ENCODE measurements at places on chromosomes 11 and 22.
A peak's percentile ranks its signal among the peaks of the same experiment; 100 is the strongest.

DNA sequence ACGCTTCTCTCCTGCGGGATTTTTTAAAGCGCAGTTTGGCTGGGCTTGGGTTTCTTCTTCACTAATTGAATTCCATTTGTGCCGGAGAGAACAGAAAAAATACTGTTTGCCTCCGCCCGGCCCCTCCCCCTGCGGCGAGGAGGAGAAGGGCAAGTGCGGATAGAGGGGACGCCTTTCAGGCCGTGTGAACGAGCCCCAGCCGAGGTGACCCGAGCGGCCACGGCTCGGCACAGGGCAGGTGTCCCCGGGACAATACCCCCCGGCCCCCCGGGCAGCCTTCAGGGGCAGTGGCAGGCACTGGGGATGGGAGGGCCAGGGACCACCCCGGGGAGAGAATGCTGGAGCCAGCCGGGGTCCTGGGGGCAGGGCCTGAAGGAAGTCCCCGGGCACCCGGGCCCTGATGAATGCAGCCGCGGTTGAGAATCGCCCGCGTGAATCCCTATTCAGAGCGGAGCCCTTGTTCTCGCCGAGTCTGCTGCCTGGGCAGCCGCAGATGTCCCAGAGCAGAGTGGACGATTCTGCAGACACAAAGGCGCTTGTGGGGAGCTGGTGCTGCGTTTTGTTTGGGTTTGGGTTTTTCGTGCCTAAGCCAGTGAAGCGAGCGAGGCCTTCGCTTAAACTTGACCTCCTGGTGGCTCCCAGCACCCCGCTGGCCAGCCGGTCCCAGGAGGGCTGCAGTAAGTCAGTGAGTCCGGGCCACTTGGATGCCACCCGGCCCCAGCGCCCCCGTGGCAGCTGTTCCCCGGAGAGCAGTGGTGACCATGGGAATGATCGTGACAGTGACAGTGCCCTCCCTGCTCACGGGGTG, 96.0 kb downstream of the WNT7B start:
- no peak for DNase-seq

DNA sequence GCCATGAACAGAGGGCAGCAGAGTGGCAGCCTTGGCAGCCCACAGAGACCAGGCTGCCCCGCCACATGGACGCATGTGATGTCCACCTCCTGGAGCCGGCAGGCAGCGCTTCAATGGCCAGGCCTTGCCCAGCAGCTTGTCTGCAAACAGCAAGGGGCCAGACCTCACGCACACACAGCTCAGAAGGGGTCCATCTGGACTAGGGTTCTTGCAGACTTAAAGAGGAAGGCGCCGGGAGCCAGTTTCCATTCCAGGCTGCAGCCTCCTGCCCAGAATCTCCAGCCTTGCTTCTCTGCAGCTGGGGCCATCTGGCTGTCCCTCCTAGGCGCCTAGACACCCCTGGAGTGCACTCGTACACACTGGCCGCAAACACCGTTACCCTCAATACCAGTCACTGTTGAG, 91.9 kb upstream of the TMEM45B start:
- DNase-seq, result no peak

- no peak for DNase-seq
Observed at GRCh38 chr22:32803738-32804435, 2.4 kb downstream of the TIMP3 start.

GRCh38 chr11:12076840-12077534, 33.4 kb upstream of the MICAL2 start:
- DNase-seq, result no peak

- no peak for DNase-seq
Observed at GRCh38 chr11:118552341-118552740, 13.4 kb downstream of the IFT46 start.

DNA sequence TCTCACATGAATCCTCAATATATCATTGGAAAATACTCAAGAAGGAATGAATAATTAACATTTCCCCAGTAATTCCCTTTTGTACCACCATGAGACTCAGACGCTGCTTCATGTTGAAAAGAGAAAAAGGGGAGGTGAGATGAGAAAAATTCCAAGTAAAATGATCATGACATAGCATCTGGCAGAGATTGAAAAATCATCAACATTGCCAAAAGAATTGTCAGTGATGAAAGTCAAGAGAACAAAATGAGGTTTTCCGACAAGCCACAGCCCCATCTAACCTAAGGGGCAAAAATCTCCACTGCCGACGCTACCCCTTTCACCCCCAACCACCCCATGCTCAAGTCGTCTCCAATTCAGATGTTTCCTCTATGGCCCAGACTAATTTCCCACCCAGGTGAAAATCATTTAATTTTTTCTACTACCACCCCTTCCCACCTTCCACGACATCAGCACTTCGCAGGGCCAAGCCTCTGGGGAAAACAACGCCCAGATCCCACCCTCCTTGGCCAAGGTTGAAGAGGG, 1.2 kb downstream of the RAB6A start:
- DNase-seq, result no peak

- peak; percentile 73 for DNase-seq
Observed at GRCh38 chr22:50271519-50271970, 1.4 kb upstream of the MAPK11 start.

DNA sequence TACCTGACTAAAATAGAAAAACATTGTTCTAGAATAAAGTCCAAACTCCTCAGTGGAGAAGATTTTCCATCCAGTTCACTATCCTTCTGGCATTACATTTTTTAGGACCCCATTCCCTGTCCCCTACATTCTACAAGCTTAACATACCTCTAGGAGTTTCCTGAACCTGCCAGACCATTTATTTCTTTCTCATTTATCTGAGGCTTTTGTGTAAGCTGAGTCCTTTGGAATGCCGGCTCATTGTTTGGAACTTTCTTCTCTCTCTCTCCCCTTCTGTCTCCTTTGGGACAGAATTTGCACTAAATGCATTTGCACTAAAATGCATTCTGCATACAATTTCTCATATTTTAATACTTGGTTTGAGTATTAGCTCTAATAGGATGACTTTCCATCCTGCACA, 393.0 kb upstream of the ANO3 start:
- DNase-seq, result no peak

DNA sequence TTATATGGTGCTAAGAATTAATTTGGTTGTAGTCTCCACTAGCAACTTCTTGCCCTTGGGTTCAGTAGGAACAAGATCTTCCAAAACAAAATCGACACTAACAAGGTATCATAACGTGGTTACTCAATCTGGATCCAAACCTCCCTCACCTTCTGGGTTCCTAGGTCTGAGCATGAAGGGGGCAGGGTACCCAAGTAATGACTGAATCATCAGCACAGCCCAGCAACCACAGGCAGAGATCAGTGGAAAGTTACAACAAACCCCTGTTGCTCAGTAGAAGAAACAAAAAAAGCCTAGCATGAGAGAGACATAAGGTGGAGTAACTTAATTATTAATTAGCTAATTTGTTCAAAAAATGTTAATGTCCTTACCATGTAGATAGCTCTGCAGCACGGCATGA, 221.4 kb downstream of the BLID start:
- no peak for DNase-seq

DNA sequence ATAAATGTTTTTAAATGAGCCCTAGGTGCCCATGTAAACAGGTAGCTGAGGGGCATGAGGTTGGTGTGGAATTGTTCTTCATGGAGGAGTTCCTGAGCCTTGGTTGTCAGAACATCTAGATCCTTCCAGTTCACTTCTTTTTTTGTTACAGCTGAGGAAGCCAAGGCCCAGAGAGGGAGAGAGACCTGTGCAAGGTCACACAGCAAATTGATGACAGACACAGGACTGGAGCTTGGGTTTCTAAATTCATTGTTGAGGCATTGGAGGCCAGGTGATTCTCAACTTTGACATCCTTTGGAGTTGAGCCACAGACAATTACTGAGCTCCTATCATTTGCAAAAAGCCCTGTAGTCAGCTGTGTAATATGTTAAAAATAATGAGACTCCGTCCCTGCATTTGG, 73.1 kb upstream of the CRYBB3 start:
- no peak for DNase-seq

GRCh38 chr11:107370390-107370789, 87.2 kb downstream of the CWF19L2 start:
- DNase-seq, result no peak

DNA sequence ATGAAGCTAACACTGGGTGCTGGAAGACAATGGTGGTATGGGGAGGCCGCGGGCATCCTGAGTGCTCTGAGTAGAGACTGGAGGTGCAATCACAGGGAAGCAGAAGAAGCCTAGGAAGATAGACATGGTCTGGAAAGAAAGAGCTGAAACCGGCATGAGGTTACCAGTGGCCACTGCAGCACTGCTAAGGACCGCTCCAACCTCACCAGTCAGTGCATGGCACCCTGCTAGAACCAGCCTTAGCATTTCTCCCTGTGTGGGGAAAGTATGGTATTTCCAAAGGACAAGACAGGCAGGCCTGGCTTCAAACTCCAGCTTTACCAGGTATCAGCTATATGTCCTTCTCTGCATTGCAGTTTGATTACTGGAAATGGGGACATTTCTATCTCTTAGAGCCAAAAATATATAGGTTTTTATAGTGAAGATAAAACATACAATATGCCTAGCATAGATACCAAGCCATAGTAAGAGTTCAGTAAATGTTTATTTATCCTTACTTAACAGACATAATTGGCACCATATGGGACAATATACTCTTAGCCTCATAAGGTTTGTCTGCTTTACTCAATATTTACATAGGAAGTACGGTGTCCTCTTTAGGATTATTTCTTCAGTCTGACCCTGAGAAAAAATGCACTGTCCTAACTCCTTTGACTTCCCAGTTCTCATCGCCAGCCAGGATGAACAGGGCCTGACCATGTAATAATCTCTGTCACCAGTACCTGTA, 231.1 kb downstream of the TENM4 start:
- DNase-seq, result no peak

DNA sequence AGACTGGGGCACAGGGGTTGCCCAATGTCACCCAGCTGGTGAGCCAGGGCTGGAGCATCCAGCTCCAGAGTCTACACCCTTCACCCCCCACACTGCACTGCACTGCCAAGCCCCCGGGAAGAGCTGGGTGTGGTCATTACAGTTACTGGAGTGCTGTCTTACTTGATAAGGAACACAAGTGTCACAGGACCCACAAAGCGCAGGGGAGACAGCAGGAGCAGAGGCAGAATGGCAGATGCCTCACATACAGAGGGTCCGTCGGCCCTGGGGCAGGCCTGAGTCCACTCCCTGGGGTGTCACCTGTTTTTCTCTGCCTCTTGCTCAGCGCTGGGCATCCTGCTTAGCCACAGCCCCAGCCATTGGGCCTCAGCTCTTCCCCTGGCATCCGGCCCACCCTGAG, 7.7 kb downstream of the IL2RB start:
- DNase-seq, result no peak

GRCh38 chr11:23679041-23679440, 817.8 kb upstream of the LUZP2 start:
- DNase-seq, result no peak

DNA sequence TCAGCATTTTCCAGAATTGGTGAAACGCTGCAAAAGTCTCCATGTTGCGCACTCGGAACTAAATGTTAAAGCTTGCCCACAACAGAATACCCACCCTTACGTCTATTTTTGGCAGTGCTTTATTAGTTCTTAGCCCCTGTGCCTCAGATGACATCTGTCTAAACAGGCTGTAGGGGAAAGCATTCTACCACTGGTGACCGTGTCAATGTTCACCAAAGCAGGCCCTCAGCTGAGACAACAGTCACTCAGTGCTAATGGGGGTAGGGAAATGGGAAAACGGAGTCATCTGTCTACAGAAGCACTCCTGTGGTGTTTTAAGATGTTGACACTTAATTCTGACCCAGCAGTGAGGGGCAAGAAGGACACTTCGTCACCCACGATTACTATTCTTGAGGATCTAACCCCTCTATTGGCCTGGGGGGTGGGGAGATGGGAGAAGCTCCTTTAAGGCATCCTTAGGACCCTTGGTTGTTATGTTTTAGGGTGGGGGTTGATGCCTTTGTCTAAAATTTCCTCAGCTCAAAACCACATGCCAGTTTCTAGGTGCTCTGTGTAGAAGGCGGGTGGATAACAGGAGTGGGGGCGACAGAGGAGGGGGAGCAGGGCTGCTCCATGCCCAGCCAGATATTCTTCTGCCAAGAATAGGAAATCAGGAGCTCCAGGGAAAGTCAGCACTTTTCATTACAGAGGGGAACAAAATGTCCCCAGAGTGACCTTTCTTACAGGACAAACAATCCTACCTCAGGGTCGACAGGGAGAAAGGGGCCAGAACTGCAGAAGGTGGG, 15.6 kb upstream of the MFRP start:
- DNase-seq, result no peak

DNA sequence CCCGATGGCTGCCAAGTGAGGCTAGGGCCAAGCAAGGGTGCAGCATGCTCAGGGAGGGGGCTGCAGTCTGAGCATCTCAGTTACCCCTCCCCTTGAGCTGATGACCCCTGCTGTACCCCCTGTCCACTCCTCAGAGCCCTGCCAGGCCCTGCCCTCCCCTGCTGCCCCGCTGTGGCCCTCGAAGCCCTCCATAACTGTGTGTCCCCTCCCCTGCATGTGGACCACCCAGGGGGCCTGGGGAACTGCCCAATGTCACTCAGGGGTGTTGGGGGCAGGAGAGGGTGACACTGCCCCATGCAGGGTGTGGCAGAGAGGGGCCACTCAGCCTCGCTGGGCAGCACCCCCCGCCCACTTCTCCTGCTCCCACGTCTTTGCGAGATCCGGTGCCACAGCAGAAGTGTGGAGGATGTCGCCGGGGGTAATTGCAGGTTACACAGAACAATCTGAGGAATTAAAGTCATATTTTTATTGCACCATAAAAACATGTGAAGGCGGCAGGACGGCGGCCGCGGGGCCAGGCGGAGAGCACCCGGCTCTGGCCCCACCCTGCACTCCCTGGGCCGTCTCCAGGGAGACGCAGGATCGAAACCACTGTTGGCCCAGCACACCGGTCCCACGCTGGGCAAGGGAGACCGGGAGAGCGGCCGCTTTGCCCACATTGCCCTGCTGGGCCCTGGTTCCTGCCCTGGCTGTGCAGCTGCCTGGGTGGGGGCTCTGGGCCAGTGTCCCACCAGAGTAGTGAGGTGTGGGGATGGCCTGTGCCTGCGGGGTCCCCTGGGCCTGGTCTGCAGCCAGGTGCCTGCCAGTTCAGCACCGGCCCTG, 18.7 kb upstream of the GNB1L start:
- DNase-seq, result no peak

DNA sequence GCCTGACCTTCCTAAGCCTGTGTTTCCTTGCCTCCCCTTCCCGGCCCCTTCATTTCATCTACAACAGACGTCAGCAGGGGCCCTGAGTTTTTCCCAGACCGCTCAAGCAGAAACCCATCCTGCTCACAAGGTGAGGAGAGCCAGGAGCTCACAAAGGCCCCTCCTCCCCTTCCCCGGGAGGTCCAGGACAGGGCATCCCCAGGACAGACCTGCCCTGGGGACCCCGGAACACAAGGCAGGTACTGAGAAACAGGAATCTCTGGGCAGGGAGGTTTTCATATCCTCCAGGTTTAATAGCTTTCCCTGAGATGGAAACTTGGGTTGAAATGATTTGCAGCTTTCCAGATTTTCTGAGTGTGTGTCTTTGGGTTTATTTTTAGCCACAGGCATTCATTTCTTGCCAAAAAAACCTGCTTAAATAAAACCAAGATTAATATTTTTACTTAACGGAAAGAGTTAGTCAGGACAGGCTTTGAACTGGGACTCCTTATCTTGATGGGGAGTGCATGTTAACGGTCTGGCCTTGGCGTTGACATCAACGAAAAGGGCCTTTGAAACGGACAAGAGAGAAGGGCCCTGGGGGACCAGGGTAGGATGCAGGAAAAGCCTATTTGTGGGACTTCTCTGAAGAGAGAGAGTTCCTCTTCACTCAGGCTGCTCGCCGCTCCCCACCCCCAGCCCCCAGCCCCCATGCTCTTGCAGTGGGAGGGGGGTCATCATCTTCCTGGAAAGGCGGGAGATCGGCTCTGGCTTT, 38.5 kb downstream of the TIMP3 start:
- DNase-seq, result no peak

Measured in activated naive CD8-positive, alpha-beta T cell treated with anti-CD3 and anti-CD28 coated beads, Interleukin-2, amount 50 U/mL, for 24 hours (primary cell).